ENCODE measurements at places on chromosomes 4 and X. TPM values are rescaled to one million over a fixed set of nuclear protein-coding genes. Genes with fewer than 3 reads are reported as not detected.

PPP4R3C gene
- total RNA-seq, result not detected

DNA sequence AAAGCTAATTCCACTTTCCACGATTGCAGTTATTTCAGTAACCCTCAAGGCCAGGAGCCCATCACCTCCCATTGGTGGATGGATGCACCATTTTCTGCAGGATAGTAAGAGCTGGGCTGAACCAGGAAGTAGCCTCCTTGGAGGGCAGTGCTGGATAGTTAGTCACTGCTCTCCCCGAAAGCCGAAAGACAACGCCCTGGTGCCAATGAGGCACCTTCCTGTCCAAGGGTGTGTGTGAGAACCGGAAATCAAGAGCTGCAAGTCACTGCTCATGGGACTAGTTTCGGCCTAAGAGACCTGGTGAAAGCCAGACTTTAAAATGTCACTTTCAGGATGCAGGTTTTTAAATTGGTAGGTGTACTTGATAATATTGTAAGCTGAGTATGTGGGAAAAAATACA is 203.8 kb upstream of the HS3ST1 start:
- DNase-seq, result no peak

GRCh38 chr4:6747294-6748051 is 31.5 kb downstream of the BLOC1S4 start:
- no peak for DNase-seq

DNA sequence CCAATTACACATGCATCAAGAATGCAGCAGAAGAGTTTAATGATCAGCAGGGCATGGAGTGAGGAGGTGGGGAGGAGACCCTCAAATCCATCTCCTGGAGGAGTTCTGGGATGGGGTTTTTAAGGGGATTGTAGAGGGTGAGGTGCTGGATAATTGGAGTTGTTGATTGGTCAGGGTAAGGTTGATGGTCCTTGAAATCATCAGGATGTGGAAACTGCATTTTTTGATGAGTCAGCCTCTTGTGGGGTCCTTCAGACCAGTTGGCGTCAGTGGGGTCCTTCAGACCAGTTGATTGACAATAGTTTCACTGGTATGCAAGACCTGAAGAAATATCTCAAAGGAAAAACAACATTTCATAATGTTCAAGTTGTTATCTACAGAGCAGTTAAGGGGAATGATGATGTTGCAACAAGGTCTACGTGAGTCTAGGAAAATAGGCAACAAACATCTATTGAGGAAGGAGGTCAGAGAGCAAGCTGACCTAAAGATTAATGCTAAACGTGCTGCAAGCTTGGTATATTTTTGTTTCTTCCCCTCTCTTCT is 88.3 kb downstream of the NRK start:
- DNase-seq, result no peak

ZNF185 gene
- total RNA-seq, result 19.7 TPM

RAB41 gene
- not detected for total RNA-seq

DNA sequence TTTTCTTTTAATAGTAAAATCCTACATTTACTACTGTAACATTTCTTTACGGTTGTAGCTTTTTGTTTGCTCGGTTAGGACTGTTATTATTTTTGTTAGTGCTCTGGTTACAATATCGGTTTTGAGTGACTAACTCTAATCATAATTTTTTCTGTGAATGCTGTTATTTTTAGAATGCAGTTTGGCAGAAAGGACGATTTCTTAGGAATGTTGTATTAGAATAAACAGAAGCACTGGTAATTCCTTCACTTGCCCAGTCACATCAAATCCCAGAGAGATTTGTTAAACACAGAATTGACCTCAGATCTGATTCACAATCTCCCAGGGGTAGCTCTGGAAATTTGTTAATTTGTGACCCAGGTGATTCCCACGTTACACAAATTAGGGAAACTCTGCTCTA is 21.7 kb downstream of the DDIT4L start:
- no peak for DNase-seq

- no peak for DNase-seq
These were observed 149.0 kb upstream of the SPOCK3 start for GRCh38 chr4:167383291-167383690.

C4orf50 gene
- not detected for total RNA-seq

ARMCX4 gene
- total RNA-seq, result 17.6 TPM

PWWP3B gene
- not detected for total RNA-seq

- DNase-seq, result no peak
These were observed 65.6 kb upstream of the MAML3 start for GRCh38 chr4:140219567-140219966.

NLGN3 gene
- 0.40 TPM for total RNA-seq

PHEX gene
- total RNA-seq, result 0.44 TPM

GABRA4 gene
- total RNA-seq, result not detected

DNA sequence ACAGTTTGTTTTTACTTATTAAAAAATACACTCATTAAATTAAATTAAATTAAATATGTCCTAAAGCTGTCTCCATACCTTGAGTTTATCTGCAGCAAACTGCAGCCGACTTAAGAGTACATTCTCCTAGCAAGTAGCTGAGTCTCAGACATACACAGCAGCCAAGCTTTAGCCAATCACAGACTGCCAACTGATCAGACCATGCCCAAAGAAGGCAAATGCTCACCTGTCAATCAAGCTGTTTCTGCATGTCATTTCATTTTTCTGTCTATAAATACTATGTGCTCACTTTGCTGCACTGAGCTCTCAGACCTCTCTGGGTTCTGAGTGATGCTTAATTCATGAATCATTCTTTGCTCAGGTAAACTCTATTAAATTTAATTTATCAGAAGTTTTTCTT is 280.9 kb upstream of the EPHA5 start:
- no peak for DNase-seq

DNA sequence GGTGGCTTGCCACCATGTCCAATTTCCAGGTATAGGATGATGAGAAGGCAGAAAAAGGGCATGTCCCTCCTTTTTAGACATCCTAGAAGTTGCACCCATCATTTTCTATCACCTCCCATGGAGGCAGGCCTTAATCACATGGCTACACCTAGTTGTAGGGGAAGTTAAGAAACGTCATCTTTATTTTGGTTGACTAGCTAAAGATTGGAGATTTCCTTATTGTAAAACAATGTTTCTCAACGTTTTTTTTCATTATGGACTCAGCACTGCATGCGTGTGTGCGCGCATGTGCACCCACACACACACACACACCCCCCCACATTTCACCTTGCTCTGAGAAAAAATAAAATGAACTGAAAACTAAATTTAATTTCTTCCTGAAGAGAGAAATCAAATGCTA is 2.0 kb upstream of the CXCL9 start:
- DNase-seq, result no peak

DNA sequence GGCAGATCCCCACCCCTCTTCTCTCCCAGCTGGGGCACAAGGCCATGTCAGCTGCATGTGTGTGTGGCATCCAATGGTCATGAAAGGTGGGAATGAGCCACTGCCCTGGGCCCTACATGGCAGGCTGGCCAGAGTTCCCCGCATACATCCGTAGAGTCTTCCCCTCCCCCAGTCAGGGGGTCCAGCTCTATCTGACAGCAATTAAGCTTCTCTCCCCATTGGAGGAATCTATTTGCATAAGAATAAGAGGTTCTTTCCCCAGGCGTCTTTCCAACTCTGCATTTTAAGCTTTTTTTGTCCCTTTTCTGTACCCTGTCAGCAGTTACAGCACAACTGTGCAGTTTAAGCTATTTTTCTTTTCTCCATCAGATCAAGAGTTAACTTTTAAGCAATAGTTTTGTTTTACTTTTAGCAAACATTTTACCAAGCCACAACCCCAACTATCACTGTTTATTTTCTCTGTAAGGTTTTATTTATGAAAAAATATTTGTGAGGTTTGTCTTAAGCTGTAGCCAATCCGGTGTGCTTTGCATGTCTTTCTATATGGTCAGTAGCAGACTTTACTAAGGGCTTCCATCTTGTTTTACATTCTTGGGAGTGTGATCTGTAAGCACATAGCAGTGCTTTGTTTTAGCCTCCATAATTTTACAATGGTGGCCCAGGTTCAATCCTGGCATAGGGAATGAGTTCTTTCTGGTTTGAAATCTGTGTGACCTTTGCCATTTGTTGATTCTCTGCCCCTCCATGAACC is 28.7 kb downstream of the NLRP2B start:
- no peak for DNase-seq

DGKK gene
- not detected for total RNA-seq

- DNase-seq, result no peak
These were observed 459.0 kb downstream of the PDGFC start for GRCh38 chr4:156512622-156513021.
